ENCODE measurements at places on chromosomes 16 and 17.
A peak's percentile ranks its signal among the peaks of the same experiment; 100 is the strongest.

GRCh38 chr16:17203424-17203823 is 267.3 kb downstream of the XYLT1 start:
- no peak overlapping the region for H3K27ac ChIP-seq
- peaks cover 8% of the 10 kb centered on the region for H3K36me3 ChIP-seq
- no peaks in the 10 kb centered on the region for H3K27me3 ChIP-seq
- no peak overlapping the region for H3K4me3 ChIP-seq

- no peak overlapping the region for H3K4me3 ChIP-seq
- H3K27me3 ChIP-seq: peaks cover 3% of the 10 kb centered on the region
- DNase-seq: no peak
- peaks cover 23% of the 10 kb centered on the region for H3K4me1 ChIP-seq
Observed at GRCh38 chr16:17775061-17775460, 304.3 kb upstream of the XYLT1 start.

- peaks cover 22% of the 10 kb centered on the region for H3K27me3 ChIP-seq
- no peak overlapping the region for H3K4me3 ChIP-seq
- no peak overlapping the region for H3K27ac ChIP-seq
- peaks cover 29% of the 10 kb centered on the region for H3K4me1 ChIP-seq
- no peaks in the 10 kb centered on the region for H3K36me3 ChIP-seq
Observed at GRCh38 chr16:8678068-8678927, 3.9 kb downstream of the ABAT start.

DNA sequence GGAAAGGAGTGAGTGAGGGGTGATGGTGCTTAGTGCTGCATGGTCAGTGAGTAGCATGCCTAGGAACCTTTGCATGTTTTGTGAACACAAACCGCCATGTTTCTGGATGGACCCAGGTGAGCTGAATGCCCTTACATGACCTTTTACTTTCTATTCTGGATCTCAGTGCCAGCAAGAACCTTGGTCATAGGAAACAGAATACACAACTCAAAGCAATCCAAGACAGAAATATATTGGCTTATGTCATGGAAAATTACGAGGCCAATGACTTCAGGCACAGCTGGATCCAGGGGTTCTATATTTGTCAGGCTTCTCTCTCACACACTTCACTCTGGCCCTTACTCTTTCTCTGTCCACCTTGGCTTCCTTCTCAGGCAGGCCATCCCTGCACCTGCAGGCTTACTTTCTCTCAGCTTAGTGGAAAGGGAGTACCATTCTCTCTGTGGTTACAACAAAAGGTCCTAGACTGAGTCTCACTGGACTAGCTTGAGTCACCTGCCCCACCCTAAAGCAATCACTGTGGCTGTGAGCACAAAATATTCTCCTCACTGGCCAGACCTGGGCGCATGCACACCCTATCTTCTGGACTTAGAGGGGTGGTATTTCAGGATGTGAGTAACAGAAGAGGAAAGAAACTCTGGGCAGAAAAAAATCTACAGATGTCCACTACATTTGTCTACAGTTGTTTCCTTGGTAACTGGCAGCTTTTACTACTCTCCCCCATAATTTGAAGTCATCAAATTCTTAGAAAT is 20.4 kb upstream of the CPNE2 start:
- H3K36me3 ChIP-seq: 0 out of 2 replicates have a peak, but pooled peaks cover 9% of the 10 kb centered on the region
- peak overlapping the region; percentile 11 for H3K4me3 ChIP-seq
- H3K4me1 ChIP-seq: peaks cover 25% of the 10 kb centered on the region
- peaks cover 1% of the 10 kb centered on the region for H3K27me3 ChIP-seq
- DNase-seq: peak; percentile 81

GRCh38 chr16:49932946-49933345 is 77.0 kb upstream of the ZNF423 start:
- peaks cover 6% of the 10 kb centered on the region for H3K4me1 ChIP-seq
- no peak overlapping the region for H3K4me3 ChIP-seq
- peaks cover 25% of the 10 kb centered on the region for H3K27me3 ChIP-seq
- no peak overlapping the region for H3K27ac ChIP-seq

- no peaks in the 10 kb centered on the region for H3K36me3 ChIP-seq
- H3K4me1 ChIP-seq: peaks cover 42% of the 10 kb centered on the region
- no peak within 1 kb of the TSS for H3K27ac ChIP-seq
- no peaks in the 10 kb centered on the region for H3K27me3 ChIP-seq
Observed at GRCh38 chr16:46688654-46689364, at the start of gene VPS35. Gene VPS35 (minus strand): TSS chr16:46689178. CDS start chr16:46689133, 45 bp downstream.

DNA sequence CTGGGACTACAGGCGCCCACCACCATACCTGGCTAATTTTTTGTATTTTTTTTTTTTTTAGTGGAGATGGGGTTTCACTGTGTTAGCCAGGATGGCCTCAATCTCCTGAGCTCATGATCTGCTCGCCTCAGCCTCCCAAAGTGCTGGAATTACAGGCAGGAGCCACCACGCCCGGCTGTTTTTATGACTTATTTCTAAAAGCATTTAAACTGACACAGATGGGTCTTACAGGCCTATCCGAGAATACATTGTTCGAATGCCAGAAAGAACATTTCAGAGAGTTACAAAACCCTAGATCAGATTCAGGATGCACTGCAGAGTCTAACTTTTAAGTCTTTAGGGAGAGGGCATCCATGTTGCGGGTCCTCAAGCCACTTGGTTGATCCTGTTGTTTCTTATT is 234.7 kb upstream of the MAF start:
- no peaks in the 10 kb centered on the region for H3K27me3 ChIP-seq
- no peaks in the 10 kb centered on the region for H3K4me1 ChIP-seq
- H3K27ac ChIP-seq: no peak overlapping the region
- DNase-seq: no peak

DNA sequence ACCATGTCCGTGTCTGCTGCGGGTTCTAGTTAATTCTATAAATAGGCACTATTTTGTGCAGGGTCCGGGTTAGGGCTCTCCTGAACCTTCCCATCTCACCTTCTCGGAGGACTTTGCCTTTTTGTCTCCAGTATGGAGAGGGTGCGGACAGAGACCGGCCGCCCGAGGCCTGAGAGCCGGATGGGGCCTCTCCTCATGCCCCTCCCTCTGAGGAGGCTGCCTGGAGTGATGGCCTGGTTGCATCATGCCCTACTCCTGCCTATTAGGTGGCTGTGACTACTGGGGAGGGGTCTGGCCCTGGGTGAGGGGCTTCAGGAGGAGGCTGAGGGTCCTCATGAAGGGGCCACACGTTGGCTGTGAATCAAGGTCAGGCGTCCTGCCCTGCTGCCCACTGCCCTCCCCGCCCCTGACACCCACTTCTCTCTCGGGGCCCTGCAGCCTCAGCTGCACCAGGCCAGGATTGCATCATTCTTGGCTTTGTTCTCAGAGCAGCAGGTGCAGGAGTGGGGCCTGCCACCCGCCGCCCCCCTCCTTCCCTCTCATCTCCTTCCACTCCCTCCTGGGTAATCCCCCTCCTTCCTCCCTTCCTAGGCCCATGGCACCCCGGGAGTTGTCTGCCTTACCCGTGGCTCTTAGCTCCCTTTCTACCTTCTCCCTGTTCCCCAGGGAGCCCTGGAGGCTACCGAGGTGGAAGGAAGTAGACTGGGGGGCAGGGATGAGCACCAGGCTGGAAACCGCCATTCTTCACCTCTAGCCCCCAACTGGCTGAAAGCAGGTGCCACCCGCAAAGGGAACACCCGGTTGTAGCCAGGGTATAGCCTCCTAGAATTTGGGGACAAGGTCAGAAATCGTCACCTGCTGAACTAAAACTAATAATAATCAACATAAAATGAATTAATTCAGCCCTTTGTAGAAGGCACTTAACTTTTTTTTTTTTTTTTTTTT is 12.7 kb upstream of the ARHGAP23 start:
- H3K27ac ChIP-seq: peak overlapping the region; percentile 85
- DNase-seq: no peak

- H3K27me3 ChIP-seq: peaks cover 1% of the 10 kb centered on the region
- H3K27ac ChIP-seq: no peak overlapping the region
- peaks cover 14% of the 10 kb centered on the region for H3K36me3 ChIP-seq
- peaks cover 17% of the 10 kb centered on the region for H3K4me1 ChIP-seq
Observed at GRCh38 chr17:77229786-77230435, 89.1 kb downstream of the SEC14L1 start.

DNA sequence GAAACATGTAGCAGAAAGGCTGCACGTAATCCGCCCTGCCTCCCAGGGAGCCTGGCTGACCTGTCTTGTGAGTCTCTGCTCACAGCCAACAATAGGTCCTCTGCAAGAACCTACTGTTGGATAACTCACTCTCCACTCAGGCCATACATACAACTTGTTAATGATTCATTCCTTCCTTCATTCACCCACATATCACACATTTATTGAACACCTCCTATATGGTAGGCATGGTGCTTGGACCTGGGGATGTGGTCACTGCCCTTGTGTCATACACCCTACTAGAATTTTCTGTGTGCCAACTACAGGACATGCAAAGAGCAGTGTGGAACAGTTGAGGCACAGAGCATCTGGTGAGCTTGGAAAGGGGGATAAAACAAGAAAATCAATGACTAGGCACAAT is 28.1 kb upstream of the HNF1B start:
- H3K4me3 ChIP-seq: no peak overlapping the region
- peaks cover 4% of the 10 kb centered on the region for H3K27me3 ChIP-seq
- DNase-seq: no peak
- H3K36me3 ChIP-seq: no peaks in the 10 kb centered on the region
- peaks cover 18% of the 10 kb centered on the region for H3K4me1 ChIP-seq

DNA sequence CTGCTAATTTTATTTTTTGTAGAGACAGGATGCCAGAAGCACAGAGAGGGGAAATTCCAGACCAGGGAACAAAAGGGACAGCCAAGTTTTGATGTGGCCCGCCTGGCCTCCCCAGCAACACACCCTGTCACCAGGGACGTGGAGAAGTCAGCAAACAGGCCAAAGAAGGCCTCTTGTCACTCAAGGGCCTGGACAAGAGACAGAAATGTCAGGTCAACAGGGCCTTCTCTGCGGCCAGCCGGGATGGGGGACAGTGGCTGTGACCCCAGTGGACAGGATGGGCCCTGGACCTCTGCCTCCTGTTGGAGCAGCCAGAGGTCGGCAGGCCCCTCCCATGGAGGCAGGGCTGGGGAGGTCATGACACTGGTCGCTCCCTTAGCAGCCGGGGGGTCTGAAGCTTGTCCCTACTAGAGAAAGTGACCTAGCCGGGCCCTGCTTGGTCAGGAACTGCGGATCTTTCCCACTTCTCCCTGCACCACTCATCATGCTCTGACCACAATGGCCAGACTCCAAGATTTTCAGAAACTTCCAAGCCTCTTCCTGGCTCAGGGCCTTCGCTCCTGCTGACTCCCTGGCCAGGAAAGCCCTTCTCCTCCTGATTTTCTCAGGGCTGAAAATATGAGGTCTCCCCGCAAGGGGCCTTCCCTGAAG is 9.2 kb upstream of the TVP23A start:
- peak; percentile 73 for DNase-seq
- H3K27me3 ChIP-seq: peaks cover 15% of the 10 kb centered on the region
- no peaks in the 10 kb centered on the region for H3K36me3 ChIP-seq
- H3K4me1 ChIP-seq: peaks cover 18% of the 10 kb centered on the region

DNA sequence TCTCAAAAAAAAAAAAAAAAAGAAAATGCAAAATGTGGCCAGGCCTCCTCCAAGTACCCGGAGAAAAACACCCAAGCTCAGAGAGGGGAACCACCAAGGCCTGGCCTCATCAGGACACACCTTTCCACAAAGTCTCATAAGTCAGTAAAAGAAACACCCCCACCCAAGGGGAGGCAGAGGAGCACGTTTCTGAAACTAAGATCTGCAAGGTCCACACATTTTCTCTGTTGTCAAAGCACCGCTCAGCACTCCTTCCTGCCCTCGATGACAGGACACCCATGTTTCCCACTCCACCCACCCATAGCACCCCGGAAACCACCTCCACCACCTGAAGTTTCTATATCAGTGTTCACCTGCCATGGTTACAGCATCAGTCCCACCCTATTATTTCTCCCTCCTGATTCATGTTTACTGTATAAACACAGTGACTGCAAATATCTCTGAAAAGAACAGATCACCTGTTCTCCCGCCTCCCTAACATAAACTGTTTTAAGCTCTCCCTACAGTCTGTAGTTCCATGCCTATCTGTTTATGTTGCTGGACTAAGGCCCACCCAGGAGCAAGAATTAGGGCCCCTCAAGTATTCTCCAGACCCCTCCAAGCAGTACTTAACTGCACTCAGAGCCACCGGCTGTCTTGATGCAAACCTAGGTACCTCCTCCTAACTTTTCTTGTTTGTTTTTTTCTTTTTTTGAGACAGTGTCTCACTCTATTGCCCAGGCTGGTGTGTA is 2.0 kb downstream of the CORO7 start:
- H3K27me3 ChIP-seq: no peaks in the 10 kb centered on the region
- H3K4me3 ChIP-seq: no peak overlapping the region
- DNase-seq: no peak
- H3K4me1 ChIP-seq: peaks cover 33% of the 10 kb centered on the region

DNA sequence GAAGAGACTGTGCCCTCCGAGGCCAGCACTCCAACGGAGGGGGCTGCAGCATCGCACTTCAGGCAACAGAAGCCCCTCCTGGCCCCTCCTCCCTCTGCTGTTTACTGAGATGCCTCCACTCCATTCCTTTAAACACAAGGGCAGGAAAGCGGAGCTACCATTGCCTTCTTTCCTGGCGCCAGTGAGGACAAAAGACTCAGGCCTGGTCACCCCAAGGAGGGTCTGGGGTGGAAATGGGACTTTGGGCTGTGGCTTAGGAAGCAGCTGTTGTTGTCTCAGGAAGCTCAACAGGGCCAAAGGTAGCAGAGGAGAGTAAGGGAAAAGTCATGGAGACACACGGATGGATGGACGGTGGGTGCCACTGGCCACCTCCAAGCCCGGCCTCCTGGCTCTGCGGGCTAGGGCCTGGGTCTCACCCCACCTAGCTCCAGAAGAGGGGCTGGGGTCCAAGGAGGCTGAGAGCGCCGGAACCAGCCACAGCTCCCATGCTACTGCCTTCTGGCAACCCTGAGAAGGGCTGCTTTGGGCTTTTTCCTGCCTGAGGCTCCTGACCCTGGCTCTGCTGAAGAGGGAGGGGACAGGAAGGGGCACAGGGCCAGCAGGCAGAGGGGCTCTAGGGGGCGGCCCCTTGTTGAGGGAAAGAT is 11.1 kb downstream of the CD300LG start:
- peaks cover 59% of the 10 kb centered on the region for H3K27me3 ChIP-seq
- H3K4me3 ChIP-seq: no peak overlapping the region
- H3K4me1 ChIP-seq: no peaks in the 10 kb centered on the region
- no peaks in the 10 kb centered on the region for H3K36me3 ChIP-seq

DNA sequence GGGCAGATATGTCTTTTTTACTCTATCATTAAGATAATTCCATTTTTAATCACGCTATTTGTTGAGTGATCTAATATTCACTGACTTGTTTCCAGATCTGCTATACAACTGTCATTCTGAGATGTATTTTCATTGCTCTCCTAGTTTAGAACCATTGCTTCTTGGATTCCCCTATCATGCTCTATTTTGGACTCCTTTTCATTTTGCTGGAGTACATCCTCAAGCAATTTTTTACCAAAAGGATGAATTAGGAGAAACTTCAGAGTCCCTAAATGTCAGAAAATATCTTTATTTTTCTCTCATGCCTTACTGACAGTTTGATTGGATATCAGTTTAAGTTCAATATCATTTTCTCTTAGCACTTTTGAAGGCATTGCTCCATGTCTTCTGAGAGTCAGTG is 9.8 kb downstream of the MT4 start:
- H3K4me3 ChIP-seq: no peak overlapping the region
- peaks cover 30% of the 10 kb centered on the region for H3K27me3 ChIP-seq
- no peaks in the 10 kb centered on the region for H3K4me1 ChIP-seq
